COLO829 (cell line): ENCODE measurements at places on chromosomes 12 and 14.

DNA sequence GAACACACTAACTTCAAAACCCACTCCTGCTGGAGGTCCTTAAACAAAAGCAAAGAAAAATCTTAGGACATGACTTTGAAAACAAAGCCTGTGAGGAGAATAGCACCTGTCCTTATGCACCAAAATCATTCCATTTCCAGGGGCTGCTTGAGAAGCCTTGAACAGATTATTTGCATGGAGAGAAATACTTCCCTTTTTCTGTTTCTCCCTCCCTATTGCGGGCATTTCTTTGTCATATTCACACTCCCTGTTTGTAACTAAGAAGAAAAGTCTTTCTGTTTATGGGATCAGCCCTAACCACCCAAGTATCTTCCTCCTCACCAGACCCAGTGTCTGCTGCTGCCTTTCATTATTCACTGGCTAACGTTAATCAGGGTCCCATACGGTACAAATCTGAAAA is 218.8 kb downstream of the DPF3 start:
- DNase-seq, result no peak

DNA sequence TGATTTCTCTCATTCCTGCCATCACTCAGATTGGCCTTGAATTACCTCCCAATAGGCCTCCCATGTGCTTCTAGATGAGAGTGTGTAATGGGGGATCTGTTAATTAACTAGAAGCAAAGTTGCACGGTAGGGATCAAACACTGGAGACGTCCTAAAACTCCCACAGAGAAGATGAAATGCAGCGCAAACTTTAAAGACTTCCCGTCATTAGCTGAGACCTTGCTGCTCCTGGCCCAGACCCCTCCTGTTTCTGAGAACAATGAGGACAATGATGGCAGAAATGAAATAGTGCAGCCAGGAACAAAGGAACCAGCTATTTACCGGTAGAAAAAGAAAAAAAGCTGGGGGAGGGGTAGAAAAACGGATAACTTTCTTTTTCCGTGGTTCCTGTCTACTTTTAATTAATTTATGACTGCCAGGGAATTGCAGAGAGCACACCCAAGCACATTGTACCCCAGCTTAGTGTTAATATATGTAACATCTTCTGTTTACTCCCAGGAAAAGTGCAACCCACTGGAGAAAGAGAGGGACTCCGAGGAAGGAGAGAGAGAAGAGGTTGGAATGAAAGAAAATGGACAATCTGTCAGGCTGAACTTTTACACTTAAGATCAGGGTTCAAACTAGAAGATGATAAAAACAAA is 280.7 kb upstream of the SOX5 start:
- DNase-seq, result no peak

DNA sequence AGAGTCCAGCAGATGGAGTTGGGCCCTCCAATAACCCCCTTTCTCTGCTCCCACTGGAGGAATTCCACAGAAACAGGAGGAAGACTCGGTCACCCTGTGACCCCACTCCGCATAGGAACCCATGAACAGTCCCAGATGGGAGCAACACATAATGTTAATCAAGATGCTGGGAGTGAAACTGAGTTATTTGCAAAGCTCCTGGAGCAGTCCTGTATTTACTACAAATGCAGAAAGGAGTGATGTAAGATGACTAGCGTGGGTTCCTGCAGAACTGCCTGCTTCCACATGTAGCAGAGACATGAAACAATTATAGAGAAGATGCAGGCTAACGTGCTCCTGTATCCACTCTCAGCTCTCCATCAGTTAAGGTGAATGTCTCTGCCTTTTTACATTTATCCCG is 274.7 kb downstream of the FOXN3 start:
- no peak for DNase-seq

DNA sequence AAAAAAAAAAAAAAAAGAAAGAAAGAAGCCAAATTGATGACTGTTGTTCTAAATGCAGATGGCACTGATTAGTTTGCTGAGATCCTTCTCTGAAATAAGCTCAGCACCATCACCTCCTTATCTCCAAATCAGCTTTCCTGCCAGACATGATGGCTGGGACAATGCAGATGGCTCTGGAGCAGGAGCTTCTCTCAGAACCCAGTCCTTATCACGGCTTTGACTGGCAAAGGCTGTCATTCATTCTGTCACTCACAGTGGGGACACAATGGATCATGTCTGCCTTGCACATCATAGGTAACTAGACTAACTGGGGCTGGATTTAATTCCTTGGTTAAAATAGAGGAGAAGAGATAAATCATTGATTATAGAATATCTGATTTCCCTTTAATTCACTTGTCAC is 146.3 kb downstream of the PDZRN4 start:
- DNase-seq, result no peak

DNA sequence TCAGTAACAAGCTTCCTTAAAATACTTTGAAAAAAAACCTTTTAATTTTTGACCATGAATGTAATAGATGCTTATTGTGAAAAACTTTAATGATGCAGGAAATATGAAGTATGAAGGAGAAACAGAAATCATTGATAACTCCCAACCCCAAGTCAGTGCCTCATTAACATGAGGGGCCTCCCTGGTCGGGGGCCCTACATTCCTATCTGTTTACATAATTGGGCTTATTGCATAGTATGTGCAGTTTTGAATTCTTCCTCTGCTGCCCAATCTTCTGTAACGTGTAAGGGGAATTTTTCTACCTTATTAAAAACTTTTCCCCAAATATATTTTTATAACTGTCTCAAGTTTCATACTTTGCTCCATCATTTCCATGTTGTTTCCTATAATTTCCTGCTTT is 63.0 kb downstream of the SLC25A47 start:
- no peak for DNase-seq

GRCh38 chr12:107400686-107401447 is 284.7 kb upstream of the PWP1 start:
- no peak for DNase-seq

DNA sequence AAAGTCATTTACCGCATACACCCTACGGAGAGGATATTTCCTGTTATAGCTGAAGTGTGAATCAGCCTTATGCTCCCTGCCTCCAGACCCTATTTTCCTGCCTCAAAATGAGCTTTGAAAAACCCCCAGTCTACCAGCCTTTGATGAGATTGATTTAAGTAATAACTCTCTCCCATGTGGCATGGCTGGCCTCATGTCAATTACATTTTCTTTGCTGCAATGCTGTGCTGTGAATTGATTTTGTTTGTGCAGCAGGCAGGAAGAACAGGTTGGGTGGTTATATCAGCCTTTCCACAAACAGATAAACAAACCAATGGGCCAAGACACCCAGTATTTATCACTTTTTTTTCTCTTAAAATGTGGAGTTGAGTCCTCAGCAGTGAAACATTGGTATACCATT is 1105.5 kb upstream of the TMEM132C start:
- DNase-seq, result no peak

GRCh38 chr14:104576232-104576969 is 3.2 kb upstream of the C14orf180 start:
- no peak for DNase-seq

GRCh38 chr14:28635387-28635786 is 131.2 kb upstream of the FOXG1 start:
- peak; percentile 30 for DNase-seq

DNA sequence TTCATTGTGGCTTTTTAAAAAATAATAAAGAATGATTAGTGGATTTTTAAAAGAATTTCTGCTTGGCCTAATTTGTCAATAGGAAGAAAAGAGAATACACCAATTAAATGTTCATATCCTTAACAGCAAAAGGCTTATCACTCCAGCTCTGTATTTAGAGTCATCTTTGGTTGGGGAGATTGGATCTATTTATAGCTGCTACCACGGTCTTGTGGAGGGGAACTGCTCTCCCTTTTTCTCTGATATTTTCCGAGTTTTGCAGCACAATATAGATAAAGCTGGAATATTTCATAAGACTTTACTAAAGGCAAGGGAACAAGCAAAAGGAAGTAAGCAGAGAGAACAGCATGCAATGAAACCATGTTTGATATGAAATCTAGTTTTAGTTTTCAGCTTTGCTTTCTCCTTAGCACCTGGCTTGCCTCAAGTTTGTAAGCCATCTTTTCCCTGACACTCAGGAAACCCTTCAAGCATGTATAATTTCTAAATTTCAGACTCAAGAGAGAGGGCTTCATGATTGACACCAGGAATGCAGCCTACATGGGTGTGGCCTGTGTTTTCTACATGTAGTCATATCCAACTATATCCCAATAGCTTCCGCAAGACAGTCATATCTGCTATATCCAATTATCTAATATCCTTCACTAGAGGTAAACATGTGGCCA is 35.2 kb downstream of the BRMS1L start:
- no peak for DNase-seq

DNA sequence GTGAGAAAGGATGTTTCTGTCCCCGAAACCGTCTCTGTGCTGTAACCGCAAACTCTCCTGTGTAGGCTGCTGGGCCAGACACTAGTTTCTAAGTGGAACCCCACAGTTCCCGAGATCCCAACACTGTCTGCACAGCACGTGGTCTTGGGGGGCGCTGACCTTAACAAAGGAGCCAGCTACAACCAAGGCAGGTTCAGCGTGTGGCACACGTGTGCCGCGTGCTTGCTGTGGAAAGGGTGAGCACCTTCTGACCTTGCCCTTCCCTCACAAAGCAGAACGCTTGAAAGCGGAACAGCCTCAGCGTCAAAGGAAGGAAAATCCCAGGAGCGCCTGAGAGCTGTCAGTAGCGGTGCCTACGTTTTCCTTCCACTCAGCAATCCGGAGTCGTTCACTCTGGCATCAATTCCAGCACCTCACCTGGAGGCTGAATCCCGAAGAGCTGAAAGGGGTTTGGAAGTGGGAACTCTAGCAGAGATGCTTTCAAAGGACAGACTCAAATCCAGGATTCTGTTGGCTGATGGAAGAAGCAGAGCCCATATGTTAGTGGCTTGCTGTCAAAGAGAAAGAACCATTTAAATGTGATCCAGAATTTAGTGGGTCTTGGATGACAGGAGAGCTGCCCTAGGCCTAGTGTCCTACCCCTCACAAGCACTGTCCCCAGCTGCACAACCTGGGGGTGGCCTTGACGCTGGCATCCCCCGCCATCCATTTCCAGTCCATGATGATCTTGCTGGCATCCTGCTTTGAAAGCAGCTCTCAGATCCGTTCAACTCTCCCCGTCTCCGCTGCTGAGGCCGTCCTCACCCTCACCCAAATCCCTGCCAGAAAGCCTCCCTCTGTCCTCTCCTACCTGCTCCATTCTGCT is 27.1 kb downstream of the CCDC92 start:
- DNase-seq, result no peak

DNA sequence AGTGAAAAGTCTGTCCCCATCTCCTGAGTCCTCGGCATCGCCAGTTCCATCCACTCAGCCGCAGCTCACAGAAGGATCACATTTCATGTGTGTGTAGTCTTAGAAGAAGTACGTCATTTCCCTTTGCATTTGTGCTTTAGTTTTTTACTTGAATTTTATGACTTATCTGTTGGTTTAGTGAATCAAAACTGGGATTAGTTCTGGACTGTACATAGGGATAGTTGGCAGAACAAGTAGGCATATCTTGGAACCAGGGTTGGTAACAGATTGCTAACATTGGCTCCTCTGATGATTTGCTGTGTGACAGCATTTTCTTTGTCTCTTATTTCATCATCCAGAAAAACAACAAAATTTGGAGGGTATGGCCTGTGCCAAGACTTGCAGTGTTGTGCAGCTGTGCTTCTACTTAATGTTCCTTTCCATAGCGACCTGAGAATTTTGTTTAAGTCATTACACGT is 69.6 kb upstream of the AEBP2 start:
- no peak for DNase-seq

DNA sequence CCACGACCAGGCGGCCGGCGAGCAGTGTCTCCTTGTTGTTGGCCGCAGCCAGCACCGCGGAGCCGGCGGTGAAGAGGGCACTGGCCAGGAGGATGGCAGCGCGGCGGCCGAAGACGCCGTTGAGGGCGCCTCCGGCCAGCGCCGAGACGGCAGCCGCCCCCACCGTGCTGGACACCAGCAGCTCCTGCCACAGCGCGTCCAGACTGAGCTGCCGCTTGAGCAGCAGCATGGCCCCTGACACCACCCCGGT is 691 bp downstream of the SLC2A13 start:
- DNase-seq, result no peak

DNA sequence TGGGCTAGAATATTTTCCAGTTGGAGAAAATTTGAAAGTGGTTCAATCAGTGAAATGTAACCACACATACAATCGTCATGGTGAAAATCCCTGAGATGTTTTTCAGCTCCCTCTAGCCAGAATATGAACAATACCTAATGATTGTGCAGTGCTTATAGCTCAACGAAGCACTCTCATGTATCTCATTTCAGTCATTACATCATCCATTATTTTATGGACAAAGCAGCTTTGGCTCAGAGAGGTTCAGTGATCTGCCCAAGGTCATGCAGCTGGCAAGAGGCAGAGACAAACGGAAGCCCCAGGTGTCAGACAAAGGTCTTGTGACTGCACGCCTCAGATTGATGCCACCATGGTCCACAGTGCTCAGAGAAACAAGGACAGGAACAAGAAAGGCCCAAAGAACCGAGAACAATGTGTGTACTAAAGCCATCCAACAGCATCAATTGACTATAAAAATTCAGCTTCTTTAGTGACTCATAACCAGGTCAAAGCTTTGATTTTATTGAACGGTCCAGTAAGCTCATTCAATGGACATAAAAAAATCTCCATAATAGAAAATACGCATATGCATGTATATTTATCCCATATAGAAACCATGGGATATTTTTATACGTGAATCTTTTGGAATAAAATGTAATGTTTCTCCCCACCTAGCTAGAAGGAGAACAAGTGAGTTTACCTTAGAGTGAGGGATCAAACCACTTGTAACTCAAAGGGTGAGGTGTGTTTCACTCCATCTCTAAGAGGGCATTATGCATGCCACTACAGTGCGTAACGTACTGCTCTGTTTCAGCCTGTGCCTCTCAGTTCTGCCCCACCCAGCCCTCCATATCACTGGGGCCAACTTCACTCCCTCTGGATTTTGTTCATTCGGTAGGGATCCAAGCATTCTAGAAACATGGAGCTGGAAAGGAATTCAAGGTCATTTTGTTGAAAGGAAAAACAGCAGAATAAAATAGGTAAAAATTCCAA is 141.8 kb downstream of the GRIN2B start:
- no peak for DNase-seq

GRCh38 chr14:53620317-53620716 is 336.3 kb downstream of the BMP4 start:
- DNase-seq, result no peak

DNA sequence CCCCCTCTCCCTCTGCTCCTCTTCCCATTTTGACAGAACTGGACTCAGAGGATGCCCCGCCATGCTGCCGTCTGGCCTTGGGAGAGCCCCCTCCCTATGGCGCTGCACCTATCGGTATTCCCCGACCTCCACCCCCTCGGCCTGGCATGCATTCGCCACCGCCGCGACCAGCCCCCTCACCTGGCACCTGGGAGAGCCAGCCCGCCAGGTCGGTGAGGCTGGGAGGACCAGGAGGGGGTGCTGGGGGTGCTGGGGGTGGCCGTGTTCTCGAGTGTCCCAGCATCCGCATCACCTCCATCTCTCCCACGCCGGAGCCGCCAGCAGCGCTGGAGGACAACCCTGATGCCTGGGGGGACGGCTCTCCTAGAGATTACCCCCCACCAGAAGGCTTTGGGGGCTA is 1.5 kb downstream of the NFATC4 start:
- DNase-seq, result no peak

DNA sequence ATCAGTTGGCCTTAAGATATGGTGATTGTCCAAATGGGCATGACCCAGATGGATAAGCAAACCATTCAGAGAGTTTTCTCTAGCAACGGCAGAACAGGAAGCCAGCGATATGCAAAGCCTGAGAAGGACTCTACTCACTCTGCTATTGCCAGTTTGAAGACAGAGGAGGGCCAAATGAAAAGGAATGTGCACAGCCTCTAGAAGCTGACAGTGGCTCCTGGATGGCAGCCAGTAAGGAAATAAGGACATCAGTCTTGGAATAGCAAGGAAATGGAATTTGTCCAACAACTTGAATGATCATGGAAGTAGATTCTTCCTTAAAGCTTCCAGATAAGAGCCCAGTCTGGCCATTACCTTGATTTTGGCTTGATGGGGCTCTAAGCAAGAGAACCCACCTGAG is 60.0 kb downstream of the TMTC2 start:
- DNase-seq, result no peak
